ENCODE measurements at places on chromosomes 11 and 22.

- no peak for DNase-seq
These were observed 37.0 kb downstream of the SGSM1 start for GRCh38 chr22:24843048-24843447.

DNA sequence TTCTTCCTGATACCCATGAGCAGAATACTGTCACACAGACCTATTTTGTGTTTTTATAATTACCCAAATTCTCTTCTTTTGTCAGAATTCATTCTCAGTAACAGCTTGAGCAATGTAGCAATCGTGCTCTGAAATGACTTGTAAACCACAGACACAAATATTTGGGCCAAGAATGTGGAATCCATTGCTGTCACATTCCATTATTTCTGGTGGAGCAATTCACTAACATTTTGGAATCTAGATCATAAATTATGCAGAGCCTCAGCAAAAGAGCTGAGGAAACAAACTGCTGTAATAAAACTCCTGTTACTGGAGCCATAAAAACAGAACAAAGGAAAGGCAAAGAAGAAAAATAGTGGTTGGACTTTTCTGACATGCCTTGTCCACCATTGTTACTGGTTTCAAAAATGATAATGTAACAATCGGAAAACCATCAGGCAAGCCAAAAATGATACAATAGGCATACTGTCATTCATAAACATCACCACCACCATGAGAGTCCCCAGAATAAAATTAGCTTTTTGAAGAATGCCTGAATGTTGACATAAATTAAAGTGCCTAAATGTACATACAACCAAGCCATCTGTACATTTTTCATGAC is 223.4 kb upstream of the PITPNB start:
- DNase-seq: no peak

GRCh38 chr11:117166491-117166890 is 12.1 kb upstream of the SIDT2 start:
- no peak for DNase-seq

GRCh38 chr11:107018902-107019493 is 722 bp upstream of the GUCY1A2 start:
- DNase-seq: no peak

DNA sequence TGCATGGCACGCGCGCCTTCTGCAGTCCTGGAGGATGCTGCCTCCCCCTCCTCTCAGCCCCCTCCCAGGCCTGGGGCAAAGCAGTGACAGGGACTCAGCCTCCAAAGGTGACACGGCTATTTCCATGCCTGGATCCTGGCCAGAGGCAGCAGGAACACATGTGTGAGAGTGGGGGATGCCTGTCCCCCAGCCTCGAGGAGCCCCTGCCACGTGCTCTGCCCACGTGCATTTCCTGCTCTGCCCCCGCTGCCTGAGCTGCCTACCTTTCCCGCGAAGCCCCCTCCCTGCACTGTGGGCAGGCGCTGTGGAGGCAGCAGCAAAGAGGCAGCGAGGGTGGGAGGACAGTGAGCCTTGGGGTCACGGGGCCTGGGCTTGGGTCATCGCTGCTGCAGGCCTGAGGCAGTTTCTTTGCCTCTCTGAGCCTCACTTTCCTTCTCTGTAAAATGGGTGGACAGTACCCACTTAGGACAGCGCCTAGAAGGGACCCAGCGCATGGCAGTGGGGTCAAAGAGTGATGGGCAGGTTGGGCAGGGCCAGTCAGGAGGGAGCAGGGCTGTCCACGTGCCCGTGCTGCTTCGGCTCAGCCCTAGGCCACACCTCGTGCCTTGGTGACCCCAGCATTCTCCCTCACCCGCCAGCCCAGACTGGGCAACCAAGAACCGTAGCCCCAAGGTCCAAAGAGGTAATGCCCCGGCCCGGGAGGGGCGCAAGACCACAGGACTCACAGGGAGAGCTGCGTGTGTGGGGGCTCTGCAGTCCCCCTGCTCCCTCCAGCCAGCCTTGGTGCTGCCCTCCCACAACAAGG is 48.6 kb downstream of the FLRT1 start:
- no peak for DNase-seq

DNA sequence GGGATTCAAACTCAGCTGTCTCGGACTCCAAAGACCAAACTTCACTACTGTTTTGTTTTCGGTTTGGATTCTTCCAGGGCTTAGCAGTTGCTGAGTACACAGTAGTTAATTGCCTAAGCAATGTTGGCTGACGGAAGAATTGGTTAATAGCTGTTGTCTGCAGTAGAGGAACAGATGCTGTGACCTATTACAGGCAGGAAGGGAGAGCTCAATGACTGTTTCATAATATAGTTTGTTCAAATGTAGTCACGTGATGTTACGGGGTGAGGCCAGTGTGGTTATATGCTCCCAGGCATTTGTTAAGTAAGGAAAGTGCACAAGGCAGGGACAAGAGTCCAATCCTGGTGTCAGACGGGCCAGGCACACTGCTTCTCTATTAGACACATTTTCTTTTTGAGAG is 222.6 kb upstream of the CCDC90B start:
- DNase-seq: no peak

DNA sequence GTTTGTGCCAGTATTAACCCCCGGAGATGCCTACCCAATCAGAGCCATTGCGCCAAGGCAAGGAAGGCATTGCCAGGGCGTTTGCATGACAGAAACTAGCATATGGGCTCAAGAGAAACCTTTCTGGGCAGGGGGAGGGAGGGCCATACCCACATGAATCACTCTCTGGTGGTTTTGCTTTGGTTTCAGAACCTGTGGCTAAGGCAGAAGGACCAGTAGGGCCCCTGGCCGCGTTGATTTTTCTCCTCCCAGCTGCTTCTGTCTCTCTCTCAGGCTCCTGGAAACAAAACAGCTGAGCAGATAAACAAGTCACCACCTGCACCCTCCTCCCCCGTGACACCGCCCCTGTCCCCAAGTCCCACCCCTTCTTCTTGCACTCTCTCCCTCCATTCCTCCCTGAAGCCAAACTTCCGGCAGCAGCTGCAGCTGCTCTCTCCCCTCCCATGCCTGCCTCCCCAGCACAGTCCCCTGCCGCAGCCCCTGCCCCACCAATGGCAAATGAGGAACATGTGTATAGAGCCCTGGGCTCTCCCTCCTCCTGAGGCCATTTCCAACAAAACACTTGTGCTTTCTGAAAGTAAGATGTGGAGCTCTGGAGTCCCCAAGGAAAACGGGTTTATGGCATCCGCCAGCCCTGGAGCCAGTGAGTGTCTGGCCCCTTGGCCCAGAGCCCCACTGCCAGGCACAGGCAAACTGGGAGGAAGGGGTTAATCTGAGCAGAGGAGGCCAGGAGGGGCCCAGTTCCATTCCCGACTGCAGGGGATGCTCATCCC is 39.0 kb upstream of the ADA2 start:
- DNase-seq: no peak

- DNase-seq: no peak
These were observed 36.0 kb upstream of the COMT start for GRCh38 chr22:19905347-19906276.

GRCh38 chr11:126173257-126173656 is 38.2 kb downstream of the RPUSD4 start:
- DNase-seq: no peak

DNA sequence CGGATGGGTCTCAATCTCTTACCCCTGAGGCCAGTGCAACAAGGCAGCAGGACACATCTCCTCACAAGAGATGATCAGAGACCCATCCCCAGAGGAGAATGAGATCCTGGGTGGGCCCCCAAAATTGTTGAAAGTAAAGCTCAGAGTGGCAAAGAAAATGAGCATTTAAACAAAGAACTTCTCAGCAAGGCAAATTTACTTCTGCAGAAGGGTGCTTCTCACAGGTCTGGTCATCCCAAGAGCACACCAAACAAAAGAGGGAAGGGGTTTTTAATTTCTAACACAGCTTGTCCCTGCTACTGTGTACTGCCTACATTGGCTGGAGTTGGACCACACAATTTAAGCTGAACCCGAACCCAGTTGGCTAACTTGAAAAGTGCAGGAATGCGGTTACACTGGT is 1628.6 kb upstream of the RAG2 start:
- DNase-seq: no peak

GRCh38 chr11:60910281-60910687 is 3.7 kb upstream of the TMEM109 start:
- no peak for DNase-seq

GRCh38 chr22:43343262-43343669 is at the start of gene SCUBE1:
Gene SCUBE1 (minus strand): TSS chr22:43343372. CDS start chr22:43343261, 111 bp downstream.
- no peak for DNase-seq

DNA sequence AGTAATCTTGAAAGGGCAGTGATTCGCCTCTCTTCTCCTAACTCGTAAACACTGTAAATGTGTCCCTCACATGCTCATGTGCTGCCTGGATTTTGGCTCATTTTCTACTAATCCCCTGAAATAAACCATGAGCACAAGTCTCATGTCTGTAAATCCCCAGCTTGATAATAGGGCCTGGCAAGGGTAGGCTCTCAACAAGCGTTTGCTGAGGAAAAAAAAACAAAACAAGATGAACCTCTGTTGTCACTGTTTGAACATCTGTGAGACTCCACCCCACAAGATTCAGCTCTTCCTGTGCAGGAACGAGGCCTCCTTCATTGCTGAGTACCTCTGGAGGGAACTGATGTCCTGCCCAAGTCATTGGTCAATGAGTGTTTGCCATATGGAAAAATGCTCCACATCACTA is 4.5 kb upstream of the CYB5R2 start:
- no peak for DNase-seq

DNA sequence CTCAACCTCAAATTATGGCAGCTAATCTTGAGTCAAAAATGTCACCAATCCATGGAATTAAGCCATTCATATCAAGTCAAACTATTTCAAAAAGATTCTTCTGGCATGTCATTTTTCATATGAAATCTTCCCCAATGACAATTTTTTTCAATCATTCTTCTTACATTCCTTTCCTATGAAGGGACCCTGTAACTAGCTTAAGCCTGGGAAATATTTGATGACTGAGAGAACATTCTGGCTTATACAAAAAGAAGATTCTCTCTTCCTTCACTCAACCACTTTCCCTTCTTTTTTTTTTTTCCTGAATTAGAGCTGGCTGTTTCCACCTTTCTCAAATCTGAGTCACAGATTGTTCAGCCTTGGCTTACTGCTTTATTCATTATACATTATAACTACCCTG is 903.7 kb downstream of the FAM181B start:
- DNase-seq: no peak

DNA sequence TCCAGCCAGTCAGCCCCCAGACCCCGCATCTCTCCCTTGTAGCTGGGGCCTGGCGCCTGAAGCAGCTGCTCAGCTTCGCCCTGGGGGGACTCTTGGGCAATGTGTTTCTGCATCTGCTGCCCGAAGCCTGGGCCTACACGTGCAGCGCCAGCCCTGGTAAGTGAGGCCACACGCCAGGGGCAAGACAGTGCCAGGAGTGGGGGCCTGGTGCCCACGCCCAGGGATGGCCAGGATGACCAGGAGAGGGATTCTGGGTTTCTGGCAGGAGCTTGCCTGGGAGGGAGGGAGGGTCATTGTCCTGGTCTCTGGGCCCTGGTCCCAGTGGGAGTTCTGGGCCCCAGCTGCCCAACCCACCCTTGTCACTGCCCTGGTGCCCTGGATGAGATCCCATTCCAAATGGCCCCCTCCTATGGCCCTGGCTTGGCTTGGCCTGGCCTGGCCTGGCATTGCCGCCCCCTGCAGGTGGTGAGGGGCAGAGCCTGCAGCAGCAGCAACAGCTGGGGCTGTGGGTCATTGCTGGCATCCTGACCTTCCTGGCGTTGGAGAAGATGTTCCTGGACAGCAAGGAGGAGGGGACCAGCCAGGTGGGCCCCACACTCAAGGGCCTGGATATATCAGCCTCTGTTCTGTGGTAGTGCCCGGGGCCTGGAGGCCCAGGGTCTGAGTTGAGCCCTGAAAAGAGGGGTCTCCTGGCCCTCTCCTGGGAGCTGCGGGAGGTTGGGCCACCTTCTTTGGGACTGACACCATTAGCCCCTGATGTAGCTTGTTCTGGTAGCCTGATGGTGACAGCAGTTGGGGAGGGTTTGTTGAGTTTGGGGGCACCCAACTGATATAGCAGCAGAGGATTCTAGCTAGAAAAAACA is 3.7 kb downstream of the SLC39A13 start:
- DNase-seq: no peak

- DNase-seq: no peak
These were observed 46.5 kb upstream of the CCND1 start for GRCh38 chr11:69594481-69594880.

DNA sequence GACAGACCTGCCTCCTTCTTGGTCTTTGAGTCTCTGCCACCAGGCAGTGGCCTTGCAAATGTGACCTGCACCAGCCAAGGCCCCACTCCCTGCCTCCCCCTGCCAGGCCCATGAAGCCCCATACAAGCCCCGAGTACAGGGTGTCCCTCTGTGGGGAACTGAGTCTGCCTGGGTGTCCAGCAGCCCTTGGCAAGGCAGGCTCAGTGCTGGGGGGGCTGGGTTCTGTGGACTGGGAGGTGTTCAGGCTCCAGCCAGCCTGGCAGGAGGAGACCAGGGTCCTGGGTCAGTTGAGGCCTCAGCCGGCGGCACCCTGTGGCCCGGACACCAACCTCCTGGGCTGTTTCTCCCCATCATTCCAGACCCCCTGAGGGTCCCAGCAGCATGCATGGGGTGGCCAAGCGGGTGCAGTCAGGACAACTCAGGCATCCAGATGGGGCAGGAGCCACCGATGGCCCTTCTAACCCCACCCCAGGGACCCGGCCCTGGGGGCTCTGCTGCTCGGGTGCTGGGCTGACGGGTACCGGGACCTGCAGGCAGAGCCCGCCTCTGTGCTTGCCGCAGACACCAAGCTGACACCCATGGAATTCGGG is 5.7 kb downstream of the MUC5AC start:
- DNase-seq: no peak

DNA sequence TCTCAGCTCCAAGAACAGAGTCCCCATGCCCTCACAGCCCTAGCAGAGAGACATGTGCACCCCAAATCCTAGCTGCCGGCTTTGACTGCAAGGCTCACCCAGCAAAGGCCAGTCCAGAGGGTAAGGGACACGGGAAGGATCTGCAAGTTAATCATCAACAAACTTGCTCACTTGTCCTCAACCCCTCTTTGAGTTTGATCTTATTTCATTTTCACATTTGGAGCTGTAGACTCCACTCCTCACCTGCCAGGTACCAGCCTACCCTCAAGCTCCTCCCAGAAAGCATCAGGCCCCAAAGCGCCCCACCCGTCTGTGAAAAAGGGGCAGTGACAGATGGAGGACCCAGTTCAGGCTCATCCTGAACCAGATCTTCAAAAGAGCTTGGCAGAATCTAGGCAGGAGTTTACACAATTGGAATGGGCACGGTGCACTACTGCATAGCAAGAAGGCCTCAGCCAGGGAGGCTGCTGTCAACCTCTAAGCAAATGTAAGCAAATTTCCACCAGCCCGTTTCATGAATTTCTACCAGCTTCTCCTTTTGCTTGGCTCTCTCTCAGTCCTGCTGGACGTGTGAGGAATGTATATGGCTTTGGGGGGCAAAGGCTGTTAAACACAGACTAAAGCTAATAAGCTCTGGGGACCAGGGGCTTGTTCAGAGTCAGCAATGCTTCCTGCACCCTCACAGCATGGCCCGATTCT is 5.5 kb downstream of the EHD1 start:
- no peak for DNase-seq

GRCh38 chr11:117428186-117428855 is 100.7 kb downstream of the CEP164 start:
- no peak for DNase-seq

Measured in stimulated activated CD8-positive, alpha-beta memory T cell treated with anti-CD3 and anti-CD28 coated beads, Interleukin-7, amount 100 ng/mL, for 1 hour (primary cell).